ENCODE measurements at places on chromosomes 6 and 20.

DNA sequence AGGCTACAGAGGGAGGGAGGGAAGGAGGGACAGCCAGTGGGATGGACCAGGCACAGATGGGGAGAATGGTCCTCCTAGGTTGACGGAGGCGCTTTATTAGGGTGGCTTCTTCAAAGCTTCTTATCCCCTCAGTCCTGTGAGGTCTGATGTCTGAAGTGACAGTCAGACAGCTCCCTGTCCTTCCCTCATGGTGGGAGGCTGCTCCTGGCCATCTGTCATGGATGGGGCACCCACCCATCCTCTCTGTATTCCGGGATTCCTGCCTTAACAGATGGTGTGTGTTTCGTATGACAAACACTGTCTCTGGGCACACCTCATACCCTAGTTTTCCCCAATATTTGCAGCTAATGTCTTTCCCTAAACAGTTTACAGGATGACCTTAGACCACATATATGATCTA lies 7.9 kb downstream of the RIN2 start:
- DNase-seq: no peak

DNA sequence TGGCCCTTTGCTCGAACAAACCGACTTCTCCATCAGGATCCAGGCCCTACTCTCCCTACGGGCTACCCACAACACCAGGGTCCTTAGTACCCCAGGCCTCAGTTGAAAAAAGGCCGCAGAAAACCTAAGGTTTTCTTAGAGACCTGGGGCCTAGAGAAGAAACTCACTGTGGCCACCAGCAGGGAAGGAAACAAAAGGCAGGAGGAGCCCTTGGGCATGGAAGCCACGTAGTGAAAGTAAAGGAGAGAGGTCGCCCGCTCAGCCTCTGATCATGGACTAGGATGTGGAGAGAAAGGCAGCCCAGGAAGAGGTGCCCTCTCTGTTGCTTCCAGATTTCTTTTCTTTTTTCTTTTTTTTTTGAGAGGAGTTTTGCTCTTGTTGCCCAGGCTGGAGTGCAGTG lies 31.5 kb downstream of the CPNE5 start:
- no peak for DNase-seq

- no peak for DNase-seq
Measured at GRCh38 chr6:159117046-159117445, 52.2 kb upstream of the FNDC1 start.

DNA sequence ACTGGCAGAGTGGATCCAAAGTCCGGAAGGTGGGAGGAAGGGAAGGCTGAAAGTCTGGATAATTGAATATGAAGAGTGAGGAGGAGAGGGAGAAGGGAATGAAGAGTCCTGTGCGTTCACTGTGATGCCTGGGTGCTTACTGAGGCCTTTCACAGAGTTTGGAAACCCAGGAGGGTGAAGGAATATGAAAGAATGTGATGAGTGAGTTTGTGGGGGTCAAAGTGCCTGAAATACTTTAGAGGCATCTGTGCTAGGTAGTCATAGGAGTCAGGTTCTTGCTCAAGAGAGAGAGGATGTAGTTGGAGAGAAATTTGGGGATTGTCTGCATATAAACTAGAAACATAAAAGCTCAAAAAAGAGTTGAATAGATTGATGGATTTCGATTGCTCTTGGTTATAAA lies 20.7 kb downstream of the NKX2-4 start:
- no peak for DNase-seq

GRCh38 chr6:135030532-135031178 lies 24.0 kb downstream of the HBS1L start:
- no peak for DNase-seq

- no peak for DNase-seq
Measured at GRCh38 chr6:124536842-124537191, 425.4 kb upstream of the RNF217 start.
